ENCODE measurements at places on chromosomes 7 and 10.
A peak's percentile ranks its signal among the peaks of the same experiment; 100 is the strongest.

DNA sequence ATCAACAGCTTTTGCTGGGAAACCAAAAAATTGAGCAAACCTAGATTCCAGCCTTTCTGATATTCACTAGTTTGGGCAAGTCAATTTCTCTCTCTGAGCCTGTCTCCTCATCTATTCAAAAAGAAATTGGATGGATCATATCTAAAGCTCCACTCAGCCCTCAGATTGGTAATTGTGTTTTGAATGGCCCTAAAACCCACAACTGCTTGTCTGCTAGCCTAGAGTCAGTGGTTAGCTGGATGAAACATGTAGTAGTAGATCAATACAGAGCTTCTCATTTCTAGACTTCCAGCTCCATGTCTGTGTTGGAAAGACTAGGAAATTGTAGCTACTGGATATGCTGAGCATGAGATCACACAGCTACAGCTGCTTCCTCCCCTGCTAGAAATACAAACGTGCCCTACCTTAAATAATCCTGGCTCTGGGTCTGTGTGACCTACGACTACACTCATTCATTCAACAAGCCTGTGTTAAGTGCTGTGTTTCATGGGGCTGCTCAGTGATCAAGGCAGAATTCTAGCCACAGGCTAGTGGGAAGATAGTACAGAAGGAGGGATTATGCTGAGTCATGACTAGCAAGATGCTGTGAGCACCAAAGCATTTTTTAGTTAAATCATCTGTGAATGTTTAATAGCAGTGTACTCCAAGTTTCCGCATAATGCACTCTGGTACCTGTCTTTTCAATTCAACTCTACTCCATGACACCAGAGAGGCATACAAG, 15.7 kb downstream of the DNTT start:
- DNase-seq: no peak

DNA sequence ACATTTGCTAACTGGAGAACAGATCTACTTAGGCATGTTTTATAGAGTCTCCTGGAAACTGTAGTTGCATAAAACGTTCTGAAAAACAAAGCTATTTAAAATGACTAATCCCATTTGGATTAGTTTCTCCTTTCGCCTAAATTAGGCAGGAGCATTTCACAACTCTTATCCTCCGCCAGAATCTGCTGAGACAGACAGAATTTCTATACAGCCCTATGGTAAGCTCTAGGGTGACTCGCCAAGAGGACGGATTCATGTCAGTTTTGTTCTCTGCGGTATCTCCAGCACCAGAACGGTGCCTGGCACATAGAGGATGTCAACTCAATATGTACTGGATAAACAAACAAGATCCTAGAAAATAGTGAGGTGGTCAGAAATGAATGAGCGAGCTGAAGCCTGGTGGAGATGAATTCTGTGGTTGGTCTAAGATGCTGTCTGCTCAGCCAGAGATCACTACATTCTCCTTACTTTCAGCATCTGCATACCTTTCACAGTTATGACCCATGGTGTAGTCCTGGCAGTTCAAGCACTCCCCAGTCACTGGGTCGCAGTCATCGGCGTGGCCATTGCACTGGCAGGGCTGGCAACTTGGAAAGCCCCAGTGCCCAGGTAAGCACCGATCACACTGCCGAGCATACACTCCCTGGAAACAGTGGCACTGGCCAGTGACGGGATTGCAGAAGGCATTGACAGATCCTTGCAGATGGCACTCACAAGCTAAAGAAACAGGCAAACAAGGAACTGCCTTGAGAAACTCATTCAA, 44.0 kb downstream of the LAMB1 start:
- DNase-seq: no peak

GRCh38 chr7:100678291-100678984, 4.9 kb downstream of the GNB2 start:
- no peak for DNase-seq

DNA sequence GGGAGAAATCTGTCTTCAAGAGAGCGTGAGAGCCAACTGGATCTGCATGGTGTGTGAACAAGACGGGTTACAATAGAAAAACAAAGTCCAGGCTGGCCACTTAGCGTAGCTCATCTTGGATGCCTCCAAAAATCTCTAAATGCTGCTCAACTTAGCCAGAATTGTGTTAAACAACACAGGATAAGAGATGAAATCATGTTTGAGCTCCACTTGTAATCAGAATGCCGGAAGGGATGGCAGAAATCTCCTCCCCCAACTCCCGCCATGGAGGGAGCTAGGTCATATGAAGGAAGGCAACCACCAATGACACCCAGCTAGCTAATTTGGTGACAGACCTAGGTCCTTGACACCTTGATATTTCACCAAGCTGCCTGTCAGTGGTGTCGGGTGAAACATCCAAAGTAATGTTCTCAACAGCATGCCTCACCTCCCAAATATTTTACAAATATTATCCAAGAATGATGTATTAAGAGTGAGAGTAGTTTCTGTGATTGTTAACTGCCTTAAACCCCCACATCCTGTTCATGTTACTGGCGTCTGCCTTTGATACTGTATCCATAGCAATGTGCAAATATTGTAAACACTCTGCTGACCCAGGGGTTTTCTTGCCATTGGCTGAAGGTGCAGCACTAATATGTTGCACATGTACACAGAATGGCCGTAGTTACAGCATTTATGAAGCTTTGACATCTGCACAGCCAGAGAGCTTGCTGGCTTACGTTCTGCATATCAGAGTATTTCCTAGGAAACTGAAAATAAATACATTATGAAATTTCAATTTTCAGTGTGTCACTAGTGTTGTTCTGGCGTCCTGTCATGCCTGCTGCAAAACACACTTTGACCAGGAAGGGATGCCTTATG, 25.8 kb downstream of the TMEM254 start:
- DNase-seq: no peak

DNA sequence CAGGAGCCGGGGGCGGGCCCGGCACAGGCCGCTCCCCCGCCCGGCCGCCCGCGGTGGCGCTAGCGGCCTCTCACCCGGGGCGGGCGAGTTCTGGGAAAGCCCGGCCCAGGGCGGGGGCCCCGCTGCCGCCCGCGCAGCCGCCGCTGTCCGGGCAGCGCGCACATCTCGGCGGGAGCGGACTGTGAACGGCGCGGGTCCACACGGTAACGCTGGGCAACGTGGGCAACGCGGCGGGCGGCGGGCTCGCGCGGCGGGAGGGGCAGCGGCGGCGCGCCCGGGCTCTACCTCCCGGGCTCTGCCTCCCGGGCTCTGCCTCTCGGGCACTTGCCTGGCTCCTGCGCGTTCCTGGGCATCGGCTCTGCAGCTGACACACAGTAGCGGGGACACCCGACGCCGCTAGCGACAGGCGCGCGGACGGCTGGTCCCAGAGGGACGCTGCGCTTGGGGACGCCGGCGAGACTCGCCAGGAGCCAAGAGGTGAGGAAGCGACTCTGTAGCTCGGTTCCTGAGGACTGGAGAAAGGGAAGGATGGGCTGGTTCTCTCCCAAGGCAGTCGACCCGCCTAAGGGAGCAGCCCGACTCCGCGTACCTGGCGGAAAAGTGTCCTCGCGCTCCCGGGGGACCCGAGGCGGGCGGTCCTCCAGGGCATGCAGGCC, at the start of gene PLCE1:
PLCE1 (plus strand) TSS at position 150 of the 656 bp plus-strand sequence. CDS start 37,116 bp downstream, outside the sequence.
- DNase-seq: peak; percentile 82

GRCh38 chr10:93876381-93876780, 17.4 kb upstream of the SLC35G1 start:
- no peak for DNase-seq

GRCh38 chr7:146635205-146636032, 518.8 kb downstream of the CNTNAP2 start:
- DNase-seq: peak; percentile 40

DNA sequence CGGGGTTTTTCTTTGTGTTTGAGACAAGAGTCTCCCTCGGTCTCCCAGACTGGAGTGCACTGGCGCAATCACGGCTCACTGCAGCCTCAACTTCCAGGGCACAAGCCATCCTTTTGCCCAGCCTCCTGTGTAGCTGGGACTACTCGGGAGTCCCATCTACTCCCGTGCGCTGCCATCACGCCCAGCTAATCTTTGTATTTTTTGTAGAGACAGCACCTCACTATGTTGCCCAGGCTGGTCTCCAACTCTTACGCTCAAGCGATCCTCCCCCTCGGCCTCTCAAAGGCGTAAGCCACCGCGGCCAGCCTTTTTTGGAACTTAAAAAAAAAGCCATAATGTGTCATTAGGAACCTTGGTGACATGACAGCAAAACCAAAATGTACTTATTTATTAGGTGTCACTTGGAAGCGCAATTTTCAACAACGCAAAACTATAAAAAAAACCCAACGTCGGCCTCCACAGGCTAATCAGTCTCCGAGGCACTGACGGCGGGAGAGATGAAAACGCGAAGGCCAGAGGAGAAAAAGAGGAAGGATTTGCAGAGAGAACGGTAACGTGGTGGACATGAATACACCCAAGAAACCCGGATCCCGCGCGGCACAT, 911 bp upstream of the HNRNPH3 start:
- no peak for DNase-seq

DNA sequence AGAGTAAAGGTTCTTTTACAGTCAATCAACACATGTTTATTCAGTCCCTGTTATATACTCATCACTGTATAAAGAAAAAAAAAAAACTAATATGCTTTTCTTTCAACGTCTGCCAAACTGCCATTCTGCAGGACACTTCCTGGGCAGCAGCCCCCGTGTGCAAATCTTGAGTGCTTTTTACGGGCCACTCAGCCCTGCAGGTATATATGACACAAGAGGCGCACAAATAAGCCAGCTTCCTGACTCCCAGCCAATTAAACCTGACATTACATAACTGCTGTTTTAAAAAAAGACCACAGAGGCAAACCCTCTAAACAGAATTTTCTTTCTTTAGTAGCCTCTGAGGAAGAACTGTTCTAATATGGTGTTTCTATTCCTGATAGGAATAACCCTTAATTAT, 263.0 kb upstream of the NEBL start:
- no peak for DNase-seq

DNA sequence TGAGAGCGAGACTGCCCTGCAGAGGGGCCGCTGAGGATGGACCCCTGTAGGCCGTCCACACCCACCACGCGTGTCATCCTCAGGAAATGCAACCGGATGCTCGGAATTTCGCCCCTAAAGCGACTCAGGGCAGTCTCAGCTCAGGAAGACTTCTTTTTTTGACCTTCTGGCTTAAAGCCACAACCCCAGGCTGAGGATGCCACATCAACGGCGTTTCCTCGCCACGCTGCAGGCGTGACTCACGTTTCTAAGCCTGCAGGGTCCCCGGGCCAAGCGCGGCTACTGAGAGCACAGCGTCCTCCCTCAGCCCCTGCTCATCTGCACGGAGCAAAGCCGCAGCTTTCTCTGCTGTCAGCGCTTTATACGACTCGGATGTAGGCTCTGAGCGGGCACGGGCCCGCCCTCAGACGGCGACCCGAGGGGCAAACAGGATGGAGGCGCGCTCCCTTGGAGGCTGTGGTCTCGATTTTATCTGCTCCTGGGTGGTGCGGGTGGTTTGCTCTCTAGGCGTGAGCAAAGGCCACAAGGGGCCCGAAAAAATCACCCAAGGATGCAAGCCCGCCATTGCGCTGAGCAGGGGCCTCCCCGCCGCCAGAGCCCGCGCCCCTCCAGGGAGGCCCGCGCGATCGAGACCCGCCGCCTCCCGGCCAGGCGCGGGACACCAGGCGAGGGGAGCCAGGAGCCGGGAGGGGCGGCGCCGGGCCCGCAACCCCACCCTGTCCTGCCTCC, 726 bp upstream of the INSIG1 start:
- DNase-seq: peak; percentile 81

GRCh38 chr7:94975336-94975735, 67.9 kb downstream of the PPP1R9A start:
- no peak for DNase-seq

GRCh38 chr10:66804962-66805361, 120.9 kb upstream of the LRRTM3 start:
- no peak for DNase-seq

DNA sequence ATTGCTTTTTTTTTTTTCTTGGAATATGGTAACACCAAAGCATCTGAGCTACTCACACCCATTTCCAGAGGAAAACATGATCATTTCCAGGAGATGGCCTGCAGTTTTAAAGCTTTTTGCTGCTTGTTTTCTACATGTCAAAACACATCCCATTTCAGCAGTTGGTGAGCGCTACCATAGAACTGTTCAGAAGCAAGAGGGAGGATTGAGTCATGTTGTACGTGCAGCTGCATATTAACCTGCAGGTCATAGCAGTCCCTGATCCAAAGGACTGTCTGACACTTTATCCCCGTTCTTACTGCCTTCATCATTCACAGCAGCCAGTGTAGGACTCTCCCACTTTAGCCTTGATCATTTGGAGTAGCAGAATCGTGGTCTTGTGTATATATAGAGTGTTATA, 124.6 kb downstream of the AUTS2 start:
- no peak for DNase-seq

DNA sequence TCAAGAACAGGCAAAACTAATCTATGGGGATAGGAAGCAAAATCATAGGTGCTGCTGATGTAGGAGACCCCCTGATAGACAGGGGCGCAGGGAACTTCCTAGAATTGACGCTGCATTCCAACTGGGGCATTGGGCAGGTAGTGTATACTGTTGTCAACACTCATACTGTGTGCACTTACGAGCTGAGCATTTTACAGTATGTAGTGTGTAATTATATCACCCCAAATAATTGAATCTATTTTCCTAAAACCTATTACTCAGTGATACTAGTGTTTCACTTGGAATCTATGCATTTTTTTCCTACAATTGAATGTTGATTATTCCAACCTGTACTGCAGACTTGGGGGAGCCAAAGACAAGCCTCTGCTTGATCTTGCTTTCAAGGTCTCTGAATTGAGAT, 207.0 kb upstream of the PRKCQ start:
- no peak for DNase-seq

DNA sequence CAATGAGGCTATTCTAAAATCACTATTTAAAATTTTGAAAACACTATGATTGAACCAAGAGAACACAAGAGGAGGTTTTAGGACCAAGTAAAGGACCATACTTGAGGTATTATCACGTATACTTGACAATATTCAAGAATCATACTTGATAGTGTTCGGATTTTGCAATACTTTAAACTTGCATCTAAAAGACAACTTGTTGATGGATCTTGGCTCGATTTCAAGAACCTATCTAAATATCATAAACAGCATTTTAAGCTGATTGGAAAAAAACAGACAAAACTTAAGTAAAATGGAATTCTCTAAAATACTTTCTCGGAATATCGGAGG, 1.3 kb downstream of the NAMPT start:
- no peak for DNase-seq

- DNase-seq: no peak
Measured at GRCh38 chr7:73633844-73634243, 9.5 kb upstream of the MLXIPL start.

DNA sequence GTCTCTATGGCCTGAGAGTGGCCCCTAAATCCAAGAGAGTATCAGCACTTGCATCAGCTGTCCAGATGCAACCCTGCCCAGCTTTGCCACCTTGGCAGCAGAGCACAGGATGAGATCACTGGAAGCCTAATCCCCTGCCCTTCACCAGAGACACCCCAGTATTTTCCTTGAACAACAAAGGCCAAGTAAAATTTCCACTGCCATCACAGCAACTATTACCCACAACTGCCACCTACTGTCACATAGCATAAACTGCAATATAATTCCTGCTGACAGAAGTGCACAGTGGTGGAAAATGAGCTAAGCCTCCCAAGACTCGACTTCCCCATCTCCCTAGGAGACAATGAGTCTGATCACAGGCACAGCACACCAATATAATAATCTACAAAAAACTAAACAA, 462.8 kb upstream of the ZWINT start:
- DNase-seq: no peak

- DNase-seq: no peak
Measured at GRCh38 chr10:130042381-130042780, 68.2 kb downstream of the C10orf143 start.
